ENCODE measurements at places on chromosomes 1 and 21. TPM values are rescaled to one million over a fixed set of nuclear protein-coding genes. Genes with fewer than 3 reads are reported as not detected.

The NTRK1 gene
- 0.33 TPM for total RNA-seq

- no peak overlapping the region for H3K4me3 ChIP-seq
- DNase-seq: no peak
- no peaks in the 10 kb centered on the region for H3K4me1 ChIP-seq
- H3K27me3 ChIP-seq: peaks cover under 1% of the 10 kb centered on the region
Measured at GRCh38 chr1:29809446-29810120, 573.3 kb downstream of the PTPRU start.

The MNDA gene
- total RNA-seq: not detected

DNA sequence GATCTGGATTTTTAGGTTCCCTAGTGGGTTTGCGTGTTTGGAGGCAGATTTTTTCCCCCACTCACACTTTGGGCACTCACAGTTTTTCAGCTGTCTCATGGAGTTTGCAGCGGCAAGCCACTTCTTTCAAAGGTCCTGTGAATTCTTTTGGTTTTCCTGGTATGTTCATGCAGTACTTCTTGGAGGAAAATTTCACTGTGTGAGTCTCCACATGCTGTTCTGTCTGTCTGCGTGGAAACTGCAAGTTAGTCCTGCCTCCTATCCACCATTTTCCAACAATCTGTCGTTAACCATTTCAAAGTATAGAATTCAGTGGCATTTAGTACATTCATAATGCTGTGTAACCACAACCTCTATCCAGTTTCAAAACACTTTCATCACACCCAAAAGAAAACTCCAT, 793 bp upstream of the FMO1 start:
- H3K27me3 ChIP-seq: peaks cover 15% of the 10 kb centered on the region
- H3K4me3 ChIP-seq: no peak overlapping the region
- H3K36me3 ChIP-seq: no peaks in the 10 kb centered on the region
- no peak overlapping the region for H3K27ac ChIP-seq

- H3K27me3 ChIP-seq: no peaks in the 10 kb centered on the region
- H3K4me3 ChIP-seq: no peak overlapping the region
- no peak for DNase-seq
- H3K4me1 ChIP-seq: no peaks in the 10 kb centered on the region
- no peaks in the 10 kb centered on the region for H3K36me3 ChIP-seq
Measured at GRCh38 chr21:27301220-27301619, 334.3 kb upstream of the ADAMTS5 start.

DNA sequence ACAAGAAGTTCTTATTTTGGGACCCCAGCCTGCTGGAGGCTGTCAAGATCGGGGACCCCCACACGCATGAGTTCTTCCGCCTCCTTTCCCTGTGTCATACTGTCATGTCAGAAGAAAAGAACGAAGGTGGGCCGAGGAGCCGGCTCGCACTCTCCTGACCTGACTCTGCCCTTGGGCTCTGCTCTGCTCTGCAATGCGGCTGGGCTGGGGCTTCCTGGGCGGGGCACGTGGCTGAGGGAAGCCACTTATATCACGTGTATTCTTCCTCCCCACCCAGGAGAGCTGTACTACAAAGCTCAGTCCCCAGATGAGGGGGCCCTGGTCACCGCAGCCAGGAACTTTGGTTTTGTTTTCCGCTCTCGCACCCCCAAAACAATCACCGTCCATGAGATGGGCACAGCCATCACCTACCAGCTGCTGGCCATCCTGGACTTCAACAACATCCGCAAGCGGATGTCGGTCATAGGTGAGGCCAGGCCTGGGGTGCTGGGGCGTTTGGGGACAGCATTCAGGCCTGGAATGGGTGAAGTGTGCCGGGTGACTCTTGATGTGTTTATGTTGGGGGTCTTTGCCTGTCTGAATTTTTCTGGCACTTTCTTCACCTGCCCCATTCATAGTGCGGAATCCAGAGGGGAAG, 17.6 kb downstream of the ATP8B2 start:
- no peak for DNase-seq
- peaks cover 6% of the 10 kb centered on the region for H3K4me1 ChIP-seq
- H3K36me3 ChIP-seq: peaks cover 51% of the 10 kb centered on the region
- no peak overlapping the region for H3K4me3 ChIP-seq
- H3K27me3 ChIP-seq: no peaks in the 10 kb centered on the region

DNA sequence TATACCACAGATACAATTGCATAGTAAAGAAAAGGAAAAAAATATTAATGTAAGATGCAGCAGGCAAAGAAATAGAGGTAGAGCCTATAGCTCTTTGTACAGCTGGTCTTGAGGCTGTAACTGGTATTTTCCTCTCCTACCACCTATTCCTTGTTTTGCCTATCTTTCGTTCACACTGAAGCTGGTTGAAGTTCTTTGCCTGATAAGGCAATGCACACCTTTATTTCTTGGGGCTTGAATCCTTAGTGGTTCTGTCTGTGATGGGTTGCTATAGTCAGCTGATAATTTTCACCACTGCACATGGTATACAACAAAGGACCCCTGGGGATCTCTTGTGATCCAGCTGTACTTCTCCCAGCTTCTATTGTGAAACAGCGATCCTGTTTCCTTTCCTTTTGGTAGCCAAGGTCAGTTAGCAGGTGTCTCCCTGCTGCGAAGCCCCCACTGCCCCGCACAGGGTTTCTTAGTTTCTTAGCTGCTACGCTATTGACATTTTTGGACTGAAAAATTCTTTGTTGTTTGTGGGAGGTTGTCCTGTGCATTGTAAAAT, 9.9 kb upstream of the TSNAX start:
- DNase-seq: no peak
- H3K4me3 ChIP-seq: no peak overlapping the region
- H3K27ac ChIP-seq: no peak overlapping the region
- no peaks in the 10 kb centered on the region for H3K4me1 ChIP-seq
- H3K36me3 ChIP-seq: peaks cover 6% of the 10 kb centered on the region

Data from MCF 10A (cell line).